AML-193 (cell line): ENCODE measurements at places on chromosomes 3 and 15.

DNA sequence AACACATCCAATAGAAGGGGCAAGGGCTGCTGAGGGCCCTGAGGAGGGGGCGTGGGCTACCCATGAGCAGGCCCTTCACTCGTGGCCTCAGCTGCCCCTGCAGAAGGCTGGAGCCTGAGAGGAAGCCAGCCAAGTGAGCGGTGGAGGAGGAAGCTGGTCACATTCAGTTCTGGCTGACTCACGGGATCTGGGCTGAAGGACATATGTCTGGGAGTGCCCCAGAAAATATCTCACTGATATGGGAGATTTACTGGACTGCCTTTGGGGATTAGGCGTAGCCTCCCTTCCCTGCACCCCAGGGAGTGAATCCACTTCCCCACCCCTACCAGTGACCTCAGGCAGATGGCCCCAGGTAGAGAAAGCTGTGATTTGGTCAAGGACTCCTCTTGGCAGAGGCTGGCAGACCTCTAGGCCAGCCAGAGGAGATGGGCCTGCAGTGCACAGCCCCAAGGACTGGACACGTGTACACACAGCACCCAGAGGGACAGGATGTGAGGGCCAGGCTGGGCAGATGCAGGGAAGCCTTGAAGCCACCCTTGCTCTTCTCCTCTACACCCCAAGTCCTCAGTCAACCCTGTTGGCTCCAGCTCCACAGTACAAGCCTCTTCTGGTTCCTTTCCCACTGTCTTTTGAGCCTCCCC lies 14.2 kb upstream of the ANKDD1A start:
- DNase-seq, result peak; percentile 11

GRCh38 chr3:181943285-181943684 lies 231.6 kb downstream of the SOX2 start:
- DNase-seq, result no peak

GRCh38 chr3:178088963-178089362 lies 447.3 kb upstream of the KCNMB2 start:
- DNase-seq, result no peak

GRCh38 chr3:43413676-43414368 lies 127.5 kb downstream of the SNRK start:
- no peak for DNase-seq

DNA sequence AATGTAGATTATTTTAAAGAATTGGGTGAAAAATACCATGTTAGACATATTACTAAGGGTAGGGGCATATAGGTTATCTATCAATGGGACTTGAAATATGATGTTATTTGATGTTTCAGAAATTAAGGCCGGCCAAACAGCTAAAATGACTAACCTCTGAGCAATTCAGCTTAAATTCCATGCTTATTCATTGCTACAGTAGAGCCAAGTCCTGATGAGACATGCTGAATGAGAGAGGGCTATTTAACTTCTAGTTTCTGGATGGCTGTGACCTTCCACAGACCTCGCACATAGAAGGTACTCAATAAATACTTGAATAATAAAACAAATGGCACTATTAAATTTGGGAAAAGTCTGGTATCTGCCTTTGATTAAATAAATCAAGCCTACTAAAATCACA lies 175.6 kb upstream of the WNT5A start:
- DNase-seq, result no peak

GRCh38 chr3:115321400-115321805 lies 174.3 kb upstream of the ZBTB20 start:
- no peak for DNase-seq

DNA sequence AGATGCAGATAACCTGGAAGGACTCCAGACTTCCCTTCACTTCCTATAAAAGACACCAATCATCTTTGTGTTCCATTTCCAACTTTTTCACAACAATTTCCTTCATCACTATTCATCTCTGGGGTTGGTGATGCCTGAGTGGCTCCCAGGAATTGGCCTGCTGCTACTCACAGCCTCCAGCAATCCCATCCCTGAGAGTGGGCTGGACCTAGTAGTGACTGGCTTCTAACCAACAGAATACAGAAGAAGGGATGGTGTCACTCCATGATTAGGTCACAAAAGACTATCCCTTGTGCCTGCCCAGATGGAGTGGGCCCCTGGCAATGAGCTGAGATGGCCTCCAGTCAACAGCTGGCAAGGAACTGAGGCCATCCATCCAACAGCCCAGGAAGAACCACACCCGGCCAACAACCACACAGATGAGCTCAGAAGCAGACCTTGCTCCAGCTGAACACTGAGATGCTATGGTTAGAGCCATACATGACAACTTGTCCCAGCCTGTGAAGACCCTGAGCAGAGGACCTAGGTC lies 20.9 kb downstream of the OCA2 start:
- no peak for DNase-seq

GRCh38 chr15:20295238-20295811 lies 246.3 kb downstream of the GOLGA6L6 start:
- no peak for DNase-seq

DNA sequence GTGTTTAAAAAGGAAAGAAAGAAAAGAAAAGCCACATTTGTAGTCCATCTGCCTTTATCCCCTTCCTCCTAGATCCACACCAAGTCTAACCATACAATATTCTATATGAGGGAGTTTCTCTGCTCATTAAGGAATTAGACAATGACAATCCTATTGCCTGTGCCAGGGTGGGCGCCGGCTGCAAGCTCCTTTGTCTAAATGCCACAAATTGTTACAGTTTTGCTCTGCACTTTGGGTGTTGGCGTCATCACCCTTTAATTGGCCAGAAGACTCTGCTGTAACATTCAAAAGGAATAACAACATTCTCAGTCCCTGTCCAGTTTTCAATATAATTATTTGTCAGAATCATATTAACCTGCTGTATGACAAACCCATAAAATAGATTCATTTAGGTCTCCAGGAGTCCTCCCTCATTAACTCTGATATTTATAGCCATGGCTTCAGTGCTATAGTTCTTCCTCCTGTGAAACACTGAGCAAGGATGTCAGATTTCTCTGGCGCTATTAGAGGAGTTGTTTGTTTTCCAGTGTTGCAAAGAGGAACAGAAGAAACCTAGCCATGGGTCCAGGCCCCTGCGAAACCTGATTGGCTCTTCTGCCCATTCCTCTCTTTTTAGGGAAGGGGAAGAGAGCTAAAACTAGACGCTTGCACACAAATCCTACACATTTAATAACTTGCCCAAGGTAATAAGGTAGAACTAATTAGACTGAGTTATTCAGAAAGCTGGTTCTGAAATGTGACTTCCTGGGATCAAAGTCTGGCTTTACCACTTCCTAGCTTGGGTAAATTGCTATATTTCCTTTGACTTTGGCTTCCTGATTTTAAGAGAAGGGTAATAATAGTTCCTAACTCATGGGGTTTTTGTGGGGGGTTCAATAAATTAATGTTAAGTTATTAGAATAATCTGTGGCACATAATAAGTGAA lies 112.4 kb downstream of the CD47 start:
- no peak for DNase-seq

- no peak for DNase-seq
These were observed 703.2 kb downstream of the NLGN1 start for GRCh38 chr3:174100744-174101143.

GRCh38 chr15:60416484-60416883 lies 18.7 kb upstream of the ANXA2 start:
- no peak for DNase-seq

GRCh38 chr3:118973050-118973449 lies 61.6 kb downstream of the IGSF11 start:
- DNase-seq, result no peak

GRCh38 chr3:103672346-103672745 lies 1237.5 kb downstream of the ZPLD1 start:
- no peak for DNase-seq

DNA sequence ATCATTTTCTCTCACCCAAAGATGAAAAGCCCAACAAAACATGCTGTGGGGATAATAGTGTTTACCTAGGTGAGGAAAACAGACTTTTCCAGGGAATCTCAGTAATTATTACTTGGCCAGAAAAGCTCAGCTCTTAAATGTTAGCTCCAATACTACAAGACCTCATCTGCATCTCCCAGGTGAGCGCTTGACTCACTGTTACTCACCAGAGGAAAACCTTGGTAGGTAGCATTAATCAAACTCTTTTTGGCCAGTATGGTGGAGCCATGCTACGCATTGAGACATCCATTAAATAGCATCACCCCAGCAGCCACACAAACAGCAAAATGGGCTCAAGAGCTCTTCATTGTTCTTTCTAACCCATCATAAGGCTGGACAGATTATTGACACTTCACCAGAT lies 99.0 kb downstream of the TIGIT start:
- DNase-seq, result no peak

DNA sequence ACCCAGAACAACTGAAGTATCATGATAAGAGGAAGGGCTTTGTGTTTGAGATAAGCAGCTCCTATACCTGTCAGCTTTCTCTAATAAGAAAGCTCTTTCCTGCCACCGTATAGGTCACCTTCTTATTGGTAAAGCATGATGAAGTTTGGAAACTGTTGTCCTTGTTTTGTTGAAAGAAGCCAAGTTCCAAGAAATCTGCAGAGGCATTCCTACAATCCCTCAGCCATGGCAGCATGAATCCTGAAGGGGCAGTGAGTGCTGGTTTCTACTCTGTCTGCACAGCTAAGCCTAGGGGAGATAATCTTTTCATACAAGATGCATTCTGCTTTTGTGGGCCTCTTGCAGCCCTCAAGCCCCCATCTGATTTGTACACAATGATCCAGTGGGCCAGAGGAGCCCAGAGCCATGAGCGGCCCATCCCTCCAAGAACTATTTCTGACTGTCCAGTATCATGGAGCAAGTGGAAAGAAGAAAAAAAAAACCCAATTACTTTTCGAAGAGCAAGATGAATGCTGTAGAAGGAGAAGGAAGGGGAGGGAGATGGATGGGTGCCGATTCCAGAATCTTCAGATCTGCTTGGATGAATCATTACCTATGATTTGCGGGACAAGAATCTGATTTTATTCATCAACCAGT lies 1.9 kb upstream of the THBS1 start:
- DNase-seq, result no peak

- DNase-seq, result peak; percentile 17
These were observed 94.7 kb downstream of the IL5RA start for GRCh38 chr3:3015185-3016089.

GRCh38 chr3:36381311-36381956 lies 1.1 kb downstream of the STAC start:
- DNase-seq, result no peak

- no peak for DNase-seq
These were observed 68.7 kb downstream of the CHRD start for GRCh38 chr3:184448321-184449160.

- no peak for DNase-seq
These were observed 25.6 kb upstream of the CCDC50 start for GRCh38 chr3:191303596-191303995.

GRCh38 chr3:46135475-46135874 lies 72.6 kb downstream of the CCR1 start:
- no peak for DNase-seq

DNA sequence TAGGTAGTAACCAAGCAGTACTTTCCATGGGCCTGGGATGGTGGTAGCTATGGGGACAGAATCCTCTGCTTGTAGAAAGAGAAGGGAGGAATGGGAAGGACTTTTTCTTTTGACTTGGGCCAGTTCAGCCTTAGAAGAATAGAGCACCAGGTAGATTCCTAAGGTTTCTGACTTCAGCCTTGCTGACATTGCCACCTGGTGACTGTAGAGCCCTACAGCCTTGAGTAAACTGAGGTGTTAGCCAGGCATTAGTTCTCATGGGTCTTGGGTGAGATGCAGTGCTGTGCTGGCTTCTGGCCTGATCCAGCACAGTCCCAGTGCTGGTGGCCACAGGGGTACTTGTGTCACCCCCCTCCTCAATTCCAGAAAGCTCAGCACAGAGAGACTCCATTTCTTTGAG lies 171.1 kb downstream of the ZBBX start:
- no peak for DNase-seq

DNA sequence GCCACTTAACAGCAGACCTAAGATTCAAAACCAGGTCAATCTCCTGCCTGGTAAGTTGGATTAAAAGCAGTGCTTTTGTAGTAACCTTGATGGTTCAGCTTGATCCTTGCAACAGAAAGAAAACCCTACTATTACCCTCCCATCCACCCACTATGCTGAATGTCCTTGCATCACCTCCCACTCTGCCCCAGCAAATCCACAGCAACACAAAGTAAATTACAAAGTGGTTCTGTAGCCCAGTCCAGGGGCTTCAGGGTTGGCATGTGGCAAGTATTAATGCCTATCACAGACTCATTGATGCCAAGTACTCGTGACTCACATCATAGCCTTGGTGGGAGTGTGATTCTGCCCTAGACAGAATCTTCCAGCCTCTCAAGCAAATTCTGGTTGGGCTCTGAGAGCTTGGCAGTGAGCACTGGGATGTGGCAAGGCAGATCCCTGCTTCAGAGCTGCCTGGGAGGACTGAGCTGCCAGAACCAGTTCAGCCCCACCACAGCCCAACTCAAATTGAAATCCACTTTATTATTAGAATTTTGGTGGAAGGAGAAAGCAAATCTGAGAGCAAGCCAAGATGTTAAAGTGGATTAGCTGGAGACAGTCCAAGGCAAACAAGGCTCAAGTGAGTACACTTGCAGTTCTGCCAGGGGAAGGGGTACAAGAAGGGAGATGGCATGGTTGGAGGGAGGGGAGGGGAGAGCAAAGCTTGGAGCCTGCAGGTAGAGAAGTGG lies 225.8 kb upstream of the UMPS start:
- DNase-seq, result no peak

GRCh38 chr3:100129941-100130340 lies 15.6 kb upstream of the FILIP1L start:
- peak; percentile 46 for DNase-seq

- peak; percentile 59 for DNase-seq
These were observed 45.4 kb downstream of the SSR3 start for GRCh38 chr3:156509189-156510174.

GRCh38 chr3:124686028-124686670 lies 44.1 kb upstream of the UMPS start:
- DNase-seq, result no peak

GRCh38 chr3:144308396-144308795 lies 336.8 kb downstream of the DIPK2A start:
- DNase-seq, result no peak

DNA sequence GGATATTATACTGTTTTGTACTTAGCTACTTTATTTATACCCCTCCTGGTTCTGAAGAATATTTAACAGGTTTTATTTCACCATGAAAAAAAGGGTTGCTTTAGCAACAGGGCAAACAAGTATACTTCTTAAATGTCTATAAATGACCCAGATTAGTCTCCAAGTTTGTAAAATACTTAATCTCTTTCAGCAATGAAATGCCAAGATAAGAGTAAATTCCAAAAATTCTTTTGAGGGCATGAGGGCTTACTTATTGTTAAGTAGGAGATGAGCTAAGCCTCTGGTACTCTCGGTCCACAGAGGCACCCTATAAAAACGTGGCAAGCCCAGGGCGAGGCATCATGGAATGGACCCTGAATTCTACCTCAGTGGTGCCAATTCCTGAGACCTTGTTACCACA lies 264.8 kb upstream of the NSMCE3 start:
- DNase-seq, result no peak

GRCh38 chr3:98903099-98903498 lies 1.6 kb upstream of the DCBLD2 start:
- DNase-seq, result no peak

- DNase-seq, result no peak
These were observed 488.4 kb downstream of the NR2F2 start for GRCh38 chr15:96818861-96819260.

- no peak for DNase-seq
These were observed 544.4 kb downstream of the ZPLD1 start for GRCh38 chr3:102979191-102979590.
